ENCODE measurements at places on chromosomes 6 and 20. TPM values are rescaled to one million over a fixed set of nuclear protein-coding genes. Genes with fewer than 3 reads are reported as not detected.

The ZNF334 gene
- total RNA-seq, result not detected

The FOXC1 gene
- 40.7 TPM for total RNA-seq

The SLC22A23 gene
- total RNA-seq, result 11.5 TPM

The BLTP3A gene
- 21.5 TPM for total RNA-seq

The PLEKHG1 gene
- 10.4 TPM for total RNA-seq

The KCNK16 gene
- total RNA-seq, result not detected

The VGLL2 gene
- not detected for total RNA-seq

The NKX2-2 gene
- total RNA-seq, result not detected

The PPP1R16B gene
- total RNA-seq, result 0.52 TPM

The DUSP15 gene
- total RNA-seq, result not detected

The TBXT gene
- total RNA-seq, result not detected

The CCM2L gene
- 1.4 TPM for total RNA-seq

The FAM83C gene
- not detected for total RNA-seq

The SLC2A10 gene
- total RNA-seq, result 0.05 TPM

The MEI4 gene
- not detected for total RNA-seq

The PNPLA1 gene
- 0.10 TPM for total RNA-seq

The SLC12A5 gene
- total RNA-seq, result 1.9 TPM

The SEL1L2 gene
- not detected for total RNA-seq

The BTN1A1 gene
- total RNA-seq, result 0.32 TPM

The TMEM200A gene
- 22.9 TPM for total RNA-seq

The BEND6 gene
- 4.0 TPM for total RNA-seq

The VIP gene
- not detected for total RNA-seq

The KCNQ5 gene
- total RNA-seq, result not detected

The TAGAP gene
- total RNA-seq, result 0.30 TPM

The GRIK2 gene
- 0.64 TPM for total RNA-seq

The ARHGAP40 gene
- total RNA-seq, result 3.4 TPM

The TNF gene
- total RNA-seq, result 0.59 TPM

The ECT2L gene
- not detected for total RNA-seq

The MROH8 gene
- total RNA-seq, result 0.79 TPM

The OLIG3 gene
- total RNA-seq, result not detected

The TRMT11 gene
- total RNA-seq, result 41.8 TPM

The KHDC1L gene
- 5.4 TPM for total RNA-seq

The IYD gene
- total RNA-seq, result not detected

The DTNBP1 gene
- 16.7 TPM for total RNA-seq

The COL9A1 gene
- not detected for total RNA-seq

The CNKSR3 gene
- total RNA-seq, result 15.4 TPM

The OR2H2 gene
- not detected for total RNA-seq

The WFDC12 gene
- not detected for total RNA-seq
